Esophagus muscularis mucosa (tissue), 4 donors: ENCODE measurements at places on chromosomes 12 and 14. TPM values are rescaled to one million over a fixed set of nuclear protein-coding genes. Genes with fewer than 3 reads are reported as not detected.

GRCh38 chr14:97219431-97220017, 422.3 kb downstream of the VRK1 start:
- H3K36me3 ChIP-seq: no peaks in the 10 kb centered on the region
- H3K4me1 ChIP-seq: peaks cover 17% of the 10 kb centered on the region
- no peak overlapping the region for H3K27ac ChIP-seq

GRCh38 chr12:99567072-99567471, 80.5 kb upstream of the GARIN6 start:
- H3K4me1 ChIP-seq: no peaks in the 10 kb centered on the region
- H3K27me3 ChIP-seq: no peaks in the 10 kb centered on the region
- no peaks in the 10 kb centered on the region for H3K36me3 ChIP-seq
- no peak for DNase-seq
- H3K4me3 ChIP-seq: no peak overlapping the region

DNA sequence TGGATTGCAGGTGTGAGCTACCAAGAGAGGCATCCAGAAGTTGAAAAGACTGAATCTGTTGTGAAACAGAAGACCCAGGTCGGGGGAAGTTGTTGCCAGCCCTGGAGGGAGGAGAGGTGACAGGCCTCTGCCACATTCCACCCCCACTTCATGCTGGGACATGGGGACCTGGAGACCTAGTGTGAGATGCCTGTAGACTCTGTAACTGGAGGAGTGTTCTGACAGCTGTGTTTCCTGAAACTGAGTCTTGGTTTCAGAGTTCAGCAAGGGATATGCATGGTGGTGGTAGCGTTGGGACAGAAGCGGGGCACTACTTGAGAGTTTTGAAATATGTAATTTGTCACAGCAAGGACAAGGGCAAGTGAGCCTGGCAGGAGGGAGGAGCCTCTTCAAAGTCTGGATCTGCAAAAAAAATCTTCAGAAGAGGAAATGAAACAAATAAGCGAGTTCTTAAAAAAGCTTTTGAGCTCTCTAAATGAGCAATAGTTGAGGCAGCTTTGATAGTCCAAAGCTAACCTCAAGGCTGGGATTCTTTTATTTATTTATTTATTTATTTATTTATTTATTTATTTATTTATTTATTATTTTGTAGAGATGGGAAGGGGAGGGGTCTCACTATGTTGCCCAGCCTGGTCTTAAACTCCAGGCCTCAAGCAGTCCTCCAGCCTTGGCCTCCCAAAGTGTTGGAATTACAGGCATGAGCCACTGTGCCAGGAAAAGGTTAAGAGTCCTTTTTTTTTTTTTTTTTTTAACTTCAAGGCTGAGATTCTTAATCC, 58.9 kb upstream of the EEA1 start:
- no peak overlapping the region for H3K4me3 ChIP-seq
- no peak for DNase-seq
- H3K27ac ChIP-seq: peak overlapping the region; percentile 66
- H3K27me3 ChIP-seq: no peaks in the 10 kb centered on the region
- H3K4me1 ChIP-seq: peaks cover 12% of the 10 kb centered on the region
- no peaks in the 10 kb centered on the region for H3K36me3 ChIP-seq

DNA sequence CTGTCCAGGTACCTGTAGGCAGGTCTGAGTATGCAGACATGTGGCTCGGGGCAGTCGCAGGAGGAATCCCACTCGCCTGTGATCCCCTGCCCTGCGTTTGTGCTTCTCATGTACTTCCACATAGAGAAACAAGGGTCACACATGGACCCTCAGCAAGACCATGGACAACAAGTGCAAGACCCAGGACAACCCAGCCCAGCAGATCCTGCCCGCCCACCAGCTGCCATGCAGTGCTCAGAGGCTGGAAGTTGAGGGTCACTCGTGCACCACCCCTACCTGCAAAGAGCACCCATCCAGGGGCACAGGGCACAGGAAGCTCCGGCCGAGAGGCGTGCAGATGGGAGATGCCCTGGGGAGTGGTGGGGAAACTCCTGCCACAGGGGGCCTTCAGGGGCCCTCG, 67.5 kb upstream of the C14orf180 start:
- no peak overlapping the region for H3K4me3 ChIP-seq
- H3K27ac ChIP-seq: no peak overlapping the region

SLC25A47 gene
- total RNA-seq: not detected

- no peak for DNase-seq
- no peaks in the 10 kb centered on the region for H3K27me3 ChIP-seq
- no peak overlapping the region for H3K4me3 ChIP-seq
- H3K27ac ChIP-seq: no peak overlapping the region
These were observed 15.4 kb downstream of the DDHD1 start for GRCh38 chr14:53137568-53138203.

RIMBP2 gene
- 0.83 TPM for total RNA-seq

- H3K27ac ChIP-seq: no peak overlapping the region
- no peaks in the 10 kb centered on the region for H3K36me3 ChIP-seq
- H3K4me3 ChIP-seq: no peak overlapping the region
- DNase-seq: no peak
These were observed 7.8 kb upstream of the ART4 start for GRCh38 chr12:14850929-14851663.

GLIPR1 gene
- total RNA-seq: 19.5 TPM
